Amygdala (tissue), 56 donors: ENCODE measurements at places on chromosomes 5 and 9.

- DNase-seq = no peak
Measured at GRCh38 chr9:3846573-3846972, 320.8 kb upstream of the RFX3 start.

DNA sequence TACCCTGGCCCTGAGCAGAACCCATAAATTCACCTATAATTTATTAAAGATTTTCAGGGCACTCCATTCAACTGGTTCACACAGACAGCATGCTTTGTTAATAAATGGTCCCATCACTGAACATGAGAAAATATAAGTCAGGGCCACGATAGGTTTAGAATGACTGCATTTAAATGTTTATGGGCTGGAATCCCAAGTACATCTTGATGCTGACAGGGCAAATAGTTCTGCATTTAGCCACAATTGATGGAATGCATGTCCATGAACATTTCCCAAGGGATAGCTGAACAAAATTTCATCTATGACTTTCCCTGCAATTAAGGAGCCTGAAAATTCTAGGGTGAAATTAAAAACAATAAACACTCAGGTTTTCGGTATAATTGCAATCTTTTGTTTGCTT is 124.5 kb downstream of the CAAP1 start:
- DNase-seq = no peak

GRCh38 chr5:77066184-77066583 is 20.9 kb downstream of the ZBED3 start:
- no peak for DNase-seq

- no peak for DNase-seq
Measured at GRCh38 chr5:116145416-116145815, 60.6 kb downstream of the COMMD10 start.

- no peak for DNase-seq
Measured at GRCh38 chr9:125137200-125137599, 6.1 kb downstream of the SCAI start.

- DNase-seq = peak; percentile 56
Measured at GRCh38 chr5:97266576-97266975, 83.5 kb upstream of the RIOK2 start.

DNA sequence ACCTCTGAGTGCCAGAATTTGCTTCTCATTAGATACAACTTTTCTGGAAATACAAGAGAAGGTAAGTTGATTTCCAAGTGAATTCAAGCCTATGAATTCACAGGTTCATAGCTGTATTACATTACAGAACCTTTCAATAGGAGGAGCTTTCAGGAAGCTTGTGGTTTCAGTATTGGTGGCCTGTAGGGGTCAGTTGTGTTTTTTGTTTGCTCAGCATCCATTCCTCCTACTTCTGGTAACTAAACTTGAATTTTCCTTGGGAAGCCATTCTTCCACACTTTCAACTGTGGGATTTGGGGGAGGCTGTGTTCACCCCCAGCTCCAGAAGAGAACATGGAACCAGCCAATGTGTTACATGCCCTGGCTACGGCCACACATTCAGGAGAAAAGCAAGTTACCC is 5.6 kb upstream of the CYSTM1 start:
- no peak for DNase-seq

DNA sequence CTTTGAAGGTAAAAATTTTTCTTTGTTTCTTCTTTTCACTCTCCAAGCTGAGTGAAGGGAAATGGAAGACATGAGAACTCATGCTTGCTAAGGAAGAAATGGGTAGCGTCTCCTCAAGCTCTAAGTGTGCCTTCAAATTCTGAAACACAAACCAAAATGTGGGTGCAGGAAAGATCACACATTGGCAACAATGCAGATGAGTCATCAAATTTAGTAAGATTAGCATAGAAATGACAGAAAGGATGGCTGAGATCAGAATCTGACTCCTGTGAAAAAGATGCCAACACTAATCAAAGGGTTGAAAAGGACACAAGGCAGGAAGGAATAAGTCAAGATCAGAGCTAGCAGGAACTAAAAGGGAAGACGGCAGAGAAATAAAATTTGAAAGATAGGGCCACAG is 61.1 kb upstream of the ZNF462 start:
- no peak for DNase-seq

GRCh38 chr5:133977161-133977787 is 8.8 kb upstream of the C5orf15 start:
- DNase-seq = no peak

GRCh38 chr5:55063220-55063863 is 39.1 kb upstream of the GZMA start:
- no peak for DNase-seq

DNA sequence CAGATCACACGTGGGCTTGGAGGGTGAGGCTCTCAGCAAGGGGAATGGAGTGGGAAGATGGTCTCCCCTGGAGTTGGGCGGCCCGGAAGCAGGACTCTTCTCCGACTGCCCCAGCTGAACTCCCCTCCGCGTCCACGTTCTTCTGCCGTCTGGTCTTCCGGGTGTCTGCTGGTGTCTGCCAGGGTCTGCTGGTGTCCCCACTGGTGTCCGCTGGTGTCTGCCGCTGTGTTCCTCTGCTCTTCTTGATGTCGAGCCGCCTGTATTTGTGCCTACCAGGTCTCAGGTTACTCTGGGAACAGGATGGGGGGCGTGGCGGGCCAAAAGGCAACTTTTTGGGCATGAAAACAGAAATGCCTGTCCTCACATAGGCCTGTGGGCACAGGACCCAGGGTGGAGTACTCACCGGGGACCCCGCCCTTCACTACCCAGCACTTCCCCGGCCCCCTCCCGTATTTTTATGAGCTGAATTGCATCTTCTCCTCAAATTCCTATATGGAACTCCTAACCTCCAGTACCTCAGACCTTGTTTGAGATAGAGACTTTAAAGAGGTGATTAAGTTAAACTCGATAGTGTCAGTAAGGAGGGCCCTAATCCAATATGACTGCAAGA is 675.4 kb downstream of the SEMA5A start:
- no peak for DNase-seq

DNA sequence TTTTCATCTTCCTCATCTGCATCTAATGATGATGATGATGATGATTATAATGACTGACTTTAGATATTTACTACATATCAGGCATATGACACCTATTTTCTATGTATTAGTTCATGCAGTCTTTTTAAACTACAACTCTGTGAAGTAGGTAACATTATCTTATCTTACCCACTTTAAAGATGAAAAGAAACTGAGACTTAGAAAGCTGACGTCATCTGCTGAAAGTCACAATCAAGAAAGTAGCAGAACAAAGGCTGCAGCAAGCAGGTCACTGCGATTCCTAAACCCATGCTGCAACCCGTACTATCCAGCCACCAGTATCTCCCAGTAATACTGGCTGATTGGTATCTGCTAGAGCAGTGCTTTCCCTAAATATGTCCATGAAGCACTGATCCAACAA is 40.1 kb upstream of the INSYN2B start:
- DNase-seq = no peak

GRCh38 chr5:146828385-146828784 is 50.2 kb downstream of the PPP2R2B start:
- no peak for DNase-seq

- DNase-seq = no peak
Measured at GRCh38 chr9:109579191-109579948, 81.3 kb upstream of the PTPN3 start.

DNA sequence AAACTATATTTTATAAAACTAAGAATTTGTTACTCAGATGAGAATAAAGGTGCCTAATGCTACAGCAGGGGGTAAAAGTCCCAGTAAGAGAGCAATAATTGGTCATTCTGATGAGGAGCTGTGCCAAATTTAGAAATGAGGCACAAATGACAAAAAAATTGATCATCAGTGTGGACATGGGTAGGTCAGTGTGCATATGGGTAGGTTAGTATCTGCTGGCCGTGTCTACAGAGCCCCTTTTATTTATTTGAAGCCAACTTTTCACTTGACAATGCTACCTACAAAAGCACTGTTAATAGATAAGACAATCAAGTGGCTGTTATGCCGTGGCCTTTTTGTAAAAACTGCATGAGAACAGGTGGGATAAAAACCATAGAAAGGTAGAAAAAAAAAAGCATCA is 454.6 kb downstream of the RAB3C start:
- DNase-seq = no peak

- no peak for DNase-seq
Measured at GRCh38 chr5:124790895-124791732, 44.7 kb upstream of the ZNF608 start.

DNA sequence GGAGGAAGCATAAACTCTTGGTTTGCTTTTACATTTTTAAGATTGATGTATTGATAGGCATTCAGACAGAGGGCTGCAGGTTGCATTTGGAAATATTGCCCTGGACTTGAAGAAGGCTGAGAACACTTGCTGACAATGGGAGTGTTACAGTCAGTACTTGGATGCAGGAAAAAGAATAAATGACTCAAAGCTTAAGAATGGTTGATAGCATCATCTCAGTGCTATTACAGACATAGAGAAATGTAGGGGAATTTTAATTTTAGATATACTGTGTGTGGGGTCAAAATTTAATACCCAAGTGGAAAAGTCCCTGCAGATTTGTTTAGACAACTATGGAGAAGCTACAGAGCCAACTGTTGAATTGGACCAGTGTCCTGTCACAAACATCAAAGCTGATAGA is 101.1 kb downstream of the ISL1 start:
- no peak for DNase-seq

DNA sequence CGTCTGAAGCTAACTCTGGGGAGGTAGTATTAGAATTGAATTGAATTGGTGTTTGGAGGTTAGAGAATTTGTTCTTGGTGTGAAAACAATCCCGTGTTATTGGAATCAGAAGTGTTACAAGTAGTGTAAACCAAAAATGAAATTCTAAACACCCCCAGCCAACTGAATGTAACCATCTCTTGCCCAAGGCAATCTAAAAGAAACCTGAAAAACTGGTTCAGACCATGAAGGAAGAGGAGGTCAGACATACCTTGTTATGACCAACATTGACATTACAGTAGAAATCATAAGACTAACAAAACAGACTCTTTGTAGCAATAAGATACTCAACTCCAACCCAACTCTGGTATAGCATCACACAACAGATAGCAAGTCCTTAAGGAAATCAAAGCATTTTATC is 159.0 kb downstream of the TUSC1 start:
- no peak for DNase-seq

- no peak for DNase-seq
Measured at GRCh38 chr9:95715868-95716435, 159.5 kb upstream of the ERCC6L2 start.

- DNase-seq = no peak
Measured at GRCh38 chr9:109139851-109140250, 20.1 kb upstream of the TMEM245 start.

GRCh38 chr5:142859037-142859436 is 88.9 kb downstream of the ARHGAP26 start:
- DNase-seq = no peak

DNA sequence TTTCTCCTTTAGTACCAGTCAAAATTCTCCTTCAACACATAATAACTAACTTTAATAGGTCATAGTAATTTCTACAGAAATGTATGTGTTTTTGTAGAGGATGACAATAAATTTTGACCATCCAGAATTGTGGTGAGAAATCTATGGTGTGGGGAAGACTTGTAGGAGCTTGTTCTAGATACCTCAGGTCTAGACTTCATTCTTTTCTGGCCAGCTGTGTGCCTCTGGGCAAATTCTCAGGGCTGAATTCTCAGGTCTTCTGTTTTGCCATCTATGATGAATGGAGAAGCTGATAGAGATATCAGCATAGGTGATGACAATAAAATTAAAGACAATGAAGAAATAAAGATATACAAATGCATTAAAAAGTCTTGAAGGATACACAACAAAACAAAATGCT is 298.6 kb upstream of the MEF2C start:
- no peak for DNase-seq

GRCh38 chr9:128341435-128341849 is 1.1 kb downstream of the SLC27A4 start:
- DNase-seq = no peak

DNA sequence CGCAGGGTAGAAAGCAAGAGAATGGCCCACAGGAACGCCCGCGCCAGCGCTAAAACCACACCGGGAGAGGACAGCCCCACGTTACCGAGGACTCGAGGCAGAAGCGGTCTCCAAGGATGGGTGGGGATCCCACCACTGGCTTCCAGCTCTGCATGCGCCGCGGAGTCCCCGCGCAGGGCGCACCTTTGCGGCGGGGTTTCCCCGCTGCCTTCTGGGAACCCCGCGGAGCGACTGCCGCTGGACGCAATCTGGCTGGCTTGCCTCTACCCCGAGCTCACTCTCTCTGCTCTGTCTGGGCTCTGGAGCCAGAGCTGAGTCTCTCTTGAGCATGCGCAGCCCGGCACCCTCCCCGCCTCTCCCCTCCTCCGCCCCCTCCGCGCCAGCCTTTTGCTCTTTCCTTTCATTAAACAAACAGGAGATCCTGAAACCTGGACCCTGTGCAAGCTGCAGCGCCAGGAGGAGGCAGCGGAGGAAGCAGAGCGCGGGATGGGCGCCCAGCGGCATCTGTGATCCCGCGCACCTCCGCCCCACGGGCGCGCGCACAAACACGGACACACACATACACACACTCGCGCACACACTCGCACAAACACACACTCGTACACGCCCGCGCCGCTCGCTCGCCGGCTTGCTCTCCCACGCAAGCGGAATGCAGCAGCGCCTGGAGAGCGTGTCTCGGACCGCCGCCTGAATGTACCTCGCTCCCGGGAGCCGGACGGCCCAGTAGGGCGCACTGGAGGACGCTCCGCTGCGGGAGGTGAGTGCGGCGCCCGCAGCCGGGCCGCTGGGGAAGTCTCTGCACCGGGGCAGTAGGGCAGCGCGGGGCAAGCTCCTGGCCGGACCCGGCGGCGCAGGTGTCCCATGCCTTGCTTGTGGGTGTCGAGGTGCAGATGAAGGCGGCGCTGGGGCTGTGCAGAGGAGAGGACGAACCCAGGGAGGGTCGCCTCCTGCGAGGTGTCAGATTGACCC is at the start of gene PLPPR1:
Gene PLPPR1 (plus strand): TSS at position 382 of the 969 bp plus-strand sequence.
- peak; percentile 77 for DNase-seq

DNA sequence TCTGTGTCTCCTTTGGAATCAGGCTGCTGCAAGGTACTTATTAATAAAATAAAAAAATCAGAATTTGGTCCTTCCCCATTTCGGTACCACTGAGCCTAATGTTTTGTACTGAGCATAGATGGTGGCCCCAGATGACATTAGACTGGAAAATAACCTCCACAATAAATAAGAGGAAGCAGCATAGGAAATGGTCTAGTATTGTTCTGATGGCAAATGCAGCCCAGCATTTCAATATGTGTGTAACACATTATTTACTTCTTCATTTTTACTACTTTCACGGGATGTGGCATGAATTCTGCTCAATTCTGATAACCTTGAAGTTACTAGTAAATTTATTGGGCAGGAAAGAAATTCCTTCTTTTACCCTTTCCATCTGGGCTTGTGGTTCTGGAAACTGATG is 295.6 kb downstream of the ADGRV1 start:
- no peak for DNase-seq

DNA sequence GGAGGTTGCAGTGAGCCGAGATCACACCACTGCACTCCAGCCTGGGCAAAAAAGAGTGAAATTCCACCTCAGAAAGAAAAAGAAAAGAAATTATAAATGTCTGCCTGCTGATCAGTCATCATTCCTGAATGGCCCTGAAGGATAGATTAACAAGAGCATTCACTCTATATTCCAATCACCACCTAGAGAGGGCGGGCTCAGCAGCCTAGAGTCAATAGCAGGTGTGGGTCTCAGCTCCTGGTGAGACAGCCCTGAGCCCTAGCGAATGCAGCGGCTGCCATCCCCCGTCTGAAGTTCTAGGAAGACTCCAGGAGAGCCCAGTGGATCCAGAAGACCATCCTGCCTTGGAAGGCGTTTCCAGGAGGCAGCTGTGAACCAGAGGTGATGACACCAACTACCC is 12.0 kb downstream of the FBP1 start:
- DNase-seq = no peak

GRCh38 chr5:8239646-8240045 is 370.7 kb downstream of the MTRR start:
- no peak for DNase-seq
